Naive thymus-derived CD8-positive, alpha-beta T cell (primary cell): ENCODE measurements at places on chromosomes 4 and X.

GRCh38 chr4:4356106-4357041 is 30.5 kb upstream of the NSG1 start:
- DNase-seq: no peak

DNA sequence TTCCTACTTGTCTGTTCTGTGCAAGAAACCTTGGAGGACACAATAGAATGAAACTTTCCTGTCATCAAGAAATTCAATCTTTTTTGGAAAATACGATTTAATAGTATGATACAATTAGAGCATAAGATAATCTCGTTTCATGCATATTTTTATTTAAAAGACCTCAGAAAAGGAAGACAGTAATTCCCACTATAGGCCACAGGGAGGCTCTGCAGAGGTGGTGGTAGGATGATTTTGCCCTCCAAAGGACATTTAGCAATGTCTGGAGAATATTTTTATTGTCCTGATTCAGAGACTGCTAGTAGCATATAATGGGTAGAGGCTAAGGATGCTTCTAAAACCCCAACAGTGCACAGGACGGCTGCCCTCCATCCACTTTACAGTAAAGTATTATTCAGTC is 68.7 kb downstream of the PAK3 start:
- no peak for DNase-seq

- no peak for DNase-seq
These were observed 10.2 kb upstream of the SFRP2 start for GRCh38 chr4:153798901-153799693.

DNA sequence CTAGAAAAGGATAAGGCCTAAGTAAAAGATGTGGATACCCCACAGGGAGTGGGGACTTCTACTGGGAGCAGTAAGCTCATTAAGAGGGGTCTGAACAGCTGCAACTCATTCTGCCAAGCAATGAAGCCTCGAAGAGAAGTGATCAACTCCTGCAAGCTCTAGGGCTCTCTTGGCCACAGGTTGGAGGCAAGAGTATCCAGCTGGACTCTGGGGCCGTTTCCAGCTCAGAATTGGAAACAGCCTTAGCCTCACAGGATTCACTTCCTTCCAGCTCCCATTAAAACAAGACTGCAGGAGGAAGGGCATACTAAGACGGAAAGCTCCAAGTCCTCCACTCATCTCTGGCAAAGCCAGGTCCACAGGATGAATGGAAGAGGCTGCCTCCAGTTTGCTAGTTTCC is 126.3 kb downstream of the ATG4A start:
- DNase-seq: no peak

- DNase-seq: no peak
These were observed 6.9 kb downstream of the L1CAM start for GRCh38 chrX:153878969-153879653.

GRCh38 chr4:81512001-81512756 is 40.5 kb upstream of the RASGEF1B start:
- DNase-seq: no peak

DNA sequence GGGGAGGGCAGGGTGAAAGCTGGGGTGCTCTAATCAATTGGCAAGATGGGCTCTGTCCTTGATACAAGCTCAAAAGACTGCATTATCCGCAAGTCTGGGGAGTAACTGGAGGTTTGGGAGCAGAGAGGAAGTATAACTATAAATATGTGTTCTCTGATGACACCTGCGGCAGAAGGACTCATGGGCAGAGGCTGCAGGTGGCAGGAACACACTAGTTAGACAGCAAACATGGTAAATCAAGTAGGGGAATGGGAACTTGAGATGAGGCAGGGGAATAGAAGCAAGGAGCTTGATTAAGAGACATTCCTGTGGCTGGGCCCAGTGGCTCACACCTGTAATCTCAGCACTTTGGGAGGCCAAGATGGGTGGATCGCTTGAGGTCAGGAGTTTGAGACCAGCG is 30.3 kb downstream of the SH3KBP1 start:
- DNase-seq: no peak

DNA sequence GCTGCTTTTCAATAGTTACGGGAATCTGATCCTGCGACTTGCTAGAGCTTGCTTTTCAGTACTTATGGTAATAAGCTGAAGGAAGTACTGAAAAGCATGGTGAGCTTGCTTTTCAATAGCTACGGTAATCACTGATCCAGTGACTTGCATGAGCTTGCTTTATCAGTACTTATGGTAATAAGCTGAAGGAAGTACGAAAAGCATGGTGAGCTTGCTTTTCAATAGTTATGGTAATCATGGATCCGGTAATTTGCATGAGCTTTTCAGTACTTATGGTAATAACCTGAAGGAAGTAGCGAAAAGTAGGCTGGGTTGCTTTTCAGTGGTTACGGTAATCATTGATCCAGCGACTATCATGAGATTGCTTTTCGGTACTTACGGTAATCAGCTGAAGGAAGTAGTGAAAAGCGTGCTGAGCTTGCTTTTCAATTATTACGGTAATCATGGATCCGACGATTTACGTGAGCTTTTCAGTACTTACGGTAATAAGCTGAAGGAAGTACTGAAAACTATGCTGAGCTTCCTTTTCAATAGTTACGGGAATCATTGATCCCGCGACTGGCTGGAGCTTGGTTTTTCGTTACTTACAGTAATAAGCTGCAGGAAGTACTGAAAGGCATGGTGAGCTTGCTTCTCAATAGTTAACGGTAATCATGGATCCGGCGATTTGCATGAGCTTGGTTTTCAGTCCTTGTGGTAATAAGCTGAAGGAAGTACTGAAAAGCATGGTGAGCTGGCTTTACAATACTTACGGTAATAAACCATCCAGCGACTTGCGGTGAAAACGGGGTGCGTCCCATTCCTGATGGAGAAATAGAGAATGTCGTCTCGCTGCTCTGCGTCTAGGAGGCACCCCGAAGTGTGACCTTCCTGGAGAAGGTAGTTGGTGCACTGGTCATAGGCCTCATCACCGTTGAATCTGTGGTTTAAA is 6.5 kb downstream of the CRLF2 start:
- peak; percentile 23 for DNase-seq

DNA sequence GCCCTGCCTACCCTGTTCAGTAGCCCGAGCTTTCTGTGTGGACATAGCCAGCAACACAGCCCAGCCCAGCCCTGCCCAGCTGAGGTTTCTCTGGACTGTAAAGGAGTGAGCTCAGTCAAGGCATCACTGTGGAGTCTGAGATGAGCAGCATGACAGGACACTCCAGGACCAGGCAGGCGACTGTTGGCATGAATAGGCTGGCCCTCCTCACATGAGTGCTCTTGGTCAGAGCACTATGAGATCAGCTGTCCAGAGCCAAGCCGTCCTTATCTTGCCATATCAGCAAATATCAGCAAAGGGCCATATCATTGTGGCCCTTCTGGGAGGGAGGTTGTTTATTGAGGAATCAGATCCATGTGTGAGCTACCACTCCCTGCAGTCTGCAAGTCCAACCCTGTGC is 30.9 kb downstream of the REELD1 start:
- DNase-seq: no peak

DNA sequence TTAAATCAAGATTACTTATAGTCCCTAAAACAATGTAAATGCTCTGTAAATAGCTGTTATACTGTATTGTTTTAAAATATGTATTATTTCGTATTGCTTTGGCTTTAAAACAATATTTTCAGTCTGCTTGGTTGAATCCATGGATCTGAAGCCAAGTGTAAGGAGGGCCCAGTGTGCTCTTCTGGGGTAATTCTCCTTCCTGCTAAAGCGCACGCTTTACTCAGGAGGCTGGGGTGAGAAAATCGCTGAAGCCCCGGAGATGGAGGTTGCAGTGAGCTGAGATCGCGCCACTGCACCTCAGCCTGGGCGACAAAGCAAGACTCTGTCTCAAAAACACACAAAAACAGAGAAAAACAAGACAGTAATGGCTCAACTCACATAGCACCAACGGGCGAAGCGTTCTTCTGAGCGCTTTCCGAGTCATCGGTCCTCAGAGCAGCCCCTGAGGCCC is 391 bp upstream of the IDUA start:
- no peak for DNase-seq

DNA sequence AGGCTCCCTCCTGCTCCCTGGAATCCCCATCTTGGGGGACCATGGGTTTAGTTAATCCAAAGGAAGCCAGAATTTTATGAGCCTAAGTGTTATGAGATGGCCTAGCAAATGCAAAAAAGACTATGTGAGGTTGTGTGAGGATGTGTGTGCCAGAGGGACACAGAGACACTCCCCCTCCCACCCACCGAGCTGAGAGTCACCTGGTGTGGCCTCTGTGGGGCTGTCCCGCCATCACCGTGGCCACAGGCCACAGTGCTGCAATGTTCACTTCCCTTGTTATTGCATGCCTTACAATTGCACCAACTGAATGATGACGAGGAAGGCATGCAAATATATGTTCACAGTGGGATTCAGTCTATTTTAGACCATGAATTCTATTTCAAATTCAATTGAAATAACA is 601 bp upstream of the FGFBP2 start:
- peak; percentile 62 for DNase-seq

DNA sequence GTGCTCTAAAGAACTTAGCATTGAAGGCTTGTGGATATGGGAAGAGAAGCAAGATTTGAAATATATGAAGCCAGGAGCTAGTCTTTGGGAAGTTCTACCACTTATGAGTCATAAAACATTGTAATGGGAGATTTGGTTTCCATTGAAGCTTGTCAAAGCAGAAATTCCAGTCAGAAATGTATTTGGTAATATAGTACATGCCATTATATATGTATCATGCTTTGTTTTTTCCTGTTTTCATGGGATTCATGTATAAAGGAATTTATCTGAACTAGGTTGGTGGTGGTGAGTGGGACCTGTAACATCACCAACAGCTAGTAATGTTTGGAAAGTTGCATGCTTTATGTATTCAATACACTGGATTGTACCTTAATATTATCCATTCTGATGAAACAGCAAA is 14.6 kb upstream of the DCAF8L2 start:
- no peak for DNase-seq

DNA sequence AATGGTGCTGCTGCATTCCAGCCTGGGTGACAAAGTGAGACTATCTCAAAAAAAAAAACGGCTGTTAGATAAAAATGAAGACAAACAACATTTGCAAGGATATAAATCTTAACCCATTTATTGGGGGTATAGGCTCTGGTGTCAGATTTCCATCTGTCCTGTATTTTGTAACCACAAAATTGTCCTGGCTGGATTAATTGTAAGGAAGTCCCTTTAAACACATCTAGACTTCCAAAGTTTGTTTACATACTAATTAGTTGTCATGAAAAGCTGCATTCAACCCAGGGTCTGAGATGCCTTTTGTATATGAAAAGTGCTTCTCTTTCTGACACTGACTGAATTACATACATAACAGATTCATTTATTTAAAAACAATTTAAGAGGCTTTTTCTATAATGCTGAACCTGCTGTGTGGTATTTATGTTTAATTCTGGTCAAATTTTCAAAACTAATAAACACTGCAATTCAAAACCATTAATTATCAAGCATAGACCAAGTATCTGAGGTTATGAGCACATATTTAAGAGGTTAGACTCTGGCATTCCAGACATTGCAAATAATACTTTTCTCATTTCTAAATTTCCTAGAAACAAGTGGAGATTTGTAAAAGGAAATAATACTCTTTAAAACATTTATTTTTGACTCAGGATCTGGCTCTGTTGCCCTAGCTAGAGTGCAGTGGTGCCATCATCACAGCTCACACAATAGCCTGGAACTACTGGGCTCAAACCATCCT is 17.5 kb upstream of the UGDH start:
- DNase-seq: no peak

GRCh38 chrX:6885909-6886308 is 261.6 kb upstream of the STS start:
- DNase-seq: no peak

DNA sequence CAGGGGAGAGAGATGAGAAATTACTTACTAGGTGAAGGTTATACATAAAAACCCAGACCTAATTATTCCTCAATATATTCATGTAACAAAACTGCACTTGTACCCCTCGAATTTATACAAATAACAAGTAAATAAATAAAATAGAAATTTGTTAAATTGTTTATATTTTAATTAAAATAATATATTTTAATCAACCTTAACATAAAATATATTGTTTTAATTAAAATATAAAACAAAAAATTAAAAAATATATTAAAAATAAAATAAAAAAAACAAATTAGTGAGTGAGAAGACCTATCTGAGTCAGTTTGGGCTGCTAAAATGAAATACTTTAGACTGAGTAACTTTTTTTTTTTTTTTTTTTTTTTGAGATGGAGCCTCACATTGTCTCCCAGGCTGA is 87.4 kb upstream of the PCDH7 start:
- no peak for DNase-seq

DNA sequence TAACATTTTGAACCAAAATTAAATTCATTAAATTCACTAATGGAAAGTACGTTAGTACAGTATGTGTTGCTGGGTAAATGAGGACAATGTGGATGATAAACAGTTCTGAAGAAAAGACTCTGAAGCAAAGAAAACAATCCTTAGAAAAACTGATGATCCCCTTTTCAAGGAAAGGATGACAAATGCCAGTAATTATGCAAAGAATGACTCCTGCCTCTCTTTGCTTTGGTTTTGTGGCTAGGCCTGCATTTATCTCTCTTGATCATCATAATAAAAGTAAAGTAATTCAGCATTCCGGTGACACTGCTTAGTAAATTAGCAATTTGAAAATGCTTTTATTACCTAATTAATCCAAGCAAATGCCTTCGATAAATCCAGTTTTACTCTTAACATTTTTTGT is 652.2 kb upstream of the DIPK2B start:
- no peak for DNase-seq

GRCh38 chr4:141132072-141132708 is 1.1 kb downstream of the RNF150 start:
- DNase-seq: no peak

GRCh38 chr4:3361406-3361805 is 68.6 kb downstream of the RGS12 start:
- DNase-seq: no peak

GRCh38 chr4:69649629-69650028 is 3.4 kb downstream of the UGT2A1 start:
- no peak for DNase-seq

DNA sequence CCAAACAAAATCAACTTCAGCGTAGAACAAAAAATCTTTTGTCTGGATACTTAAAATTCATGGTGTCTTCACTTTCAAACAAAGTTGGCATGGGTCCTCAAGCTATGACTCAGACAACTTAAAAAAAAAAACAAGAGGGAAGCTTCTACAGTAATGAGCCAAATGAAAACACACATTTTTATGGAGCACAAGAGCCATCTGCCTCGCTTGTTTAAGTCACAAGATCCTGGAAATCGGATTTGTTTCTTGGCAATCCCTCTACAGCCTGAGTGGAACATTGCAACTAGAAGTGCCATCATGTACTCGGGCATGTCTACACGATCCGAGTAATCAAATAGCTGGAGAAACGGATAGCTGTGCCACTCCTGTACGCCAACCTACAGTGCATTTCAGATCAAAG is 22.6 kb downstream of the LAMP2 start:
- no peak for DNase-seq

DNA sequence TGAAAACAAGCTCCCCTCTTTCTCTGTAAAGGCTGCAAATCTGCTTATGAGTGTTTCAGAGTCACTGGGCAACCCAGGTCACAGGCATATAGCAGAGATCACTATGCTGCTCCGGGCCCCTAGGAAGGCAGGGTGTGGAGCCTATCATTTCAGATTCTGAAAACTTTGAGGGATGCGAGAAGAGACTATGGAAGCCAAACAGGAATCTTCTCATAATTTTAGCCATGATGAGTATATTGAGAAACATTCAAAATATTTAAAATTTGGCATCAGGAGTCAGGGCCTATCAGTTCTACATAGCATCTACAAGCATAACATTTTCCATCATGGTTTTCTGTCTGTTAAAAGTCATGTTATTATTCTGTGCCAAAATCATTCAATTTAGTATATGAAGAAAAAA is 61.7 kb upstream of the ATXN3L start:
- no peak for DNase-seq
